ENCODE measurements at places on chromosomes 6 and 20.

DNA sequence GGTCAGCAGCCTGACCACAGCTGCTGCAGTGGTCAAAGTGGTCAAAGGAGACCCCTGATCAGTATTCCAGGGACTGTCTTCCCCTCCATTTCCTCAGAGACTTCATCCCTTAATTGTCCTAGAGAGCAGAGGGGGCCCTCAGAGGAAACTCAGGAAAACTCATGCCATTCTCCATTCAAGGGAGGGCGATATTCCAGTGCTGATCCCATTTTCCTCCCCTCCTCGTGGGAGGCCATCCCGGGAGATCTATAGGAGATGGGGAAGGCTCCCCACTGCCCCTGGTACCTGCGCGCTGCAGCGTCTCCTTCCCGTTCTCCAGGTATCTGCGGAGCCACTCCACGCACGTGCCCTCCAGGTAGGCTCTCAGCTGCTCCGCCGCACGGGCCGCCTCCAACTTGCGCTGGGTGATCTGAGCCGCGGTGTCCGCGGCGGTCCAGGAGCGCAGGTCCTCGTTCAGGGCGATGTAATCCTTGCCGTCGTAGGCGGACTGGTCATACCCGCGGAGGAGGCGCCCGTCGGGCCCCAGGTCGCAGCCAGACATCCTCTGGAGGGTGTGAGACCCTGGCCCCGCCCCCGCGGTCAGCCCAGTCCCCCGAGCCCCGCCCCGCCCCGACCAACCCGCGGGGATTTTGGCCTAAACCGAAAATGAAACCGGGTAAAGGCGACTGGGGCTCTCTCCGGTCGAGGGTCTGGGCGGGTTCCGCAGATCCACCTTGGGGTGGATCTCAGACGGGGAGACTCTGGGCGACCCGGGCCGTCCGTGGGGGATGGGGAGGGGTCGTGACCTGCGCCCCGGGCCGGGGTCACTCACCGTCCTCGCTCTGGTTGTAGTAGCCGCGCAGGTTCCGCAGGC, 878 bp downstream of the HLA-C start:
- peaks cover 53% of the 10 kb centered on the region for H3K4me1 ChIP-seq
- peak; percentile 71 for DNase-seq
- H3K4me3 ChIP-seq: peak overlapping the region; percentile 90
- H3K27me3 ChIP-seq: no peaks in the 10 kb centered on the region
- H3K36me3 ChIP-seq: peaks cover 20% of the 10 kb centered on the region
- H3K27ac ChIP-seq: peak overlapping the region; percentile 99

DNA sequence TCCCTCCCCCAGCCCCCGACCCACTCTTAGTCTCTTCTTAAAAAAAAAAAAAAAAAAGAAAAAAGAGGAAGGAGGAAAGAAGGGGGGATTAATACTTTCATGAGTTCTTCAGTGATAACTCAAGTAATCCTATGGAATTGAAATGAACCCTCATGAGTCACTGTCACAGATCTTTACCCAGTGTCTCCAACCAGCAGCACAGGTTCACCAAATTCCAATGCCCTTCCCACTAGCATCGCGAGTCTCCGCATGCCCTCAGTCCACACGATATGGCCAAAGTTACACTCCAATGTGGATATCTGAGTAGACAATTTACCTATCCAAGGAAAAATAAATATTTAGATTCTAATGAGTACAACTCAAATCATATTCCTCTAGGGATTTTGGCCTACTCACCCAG, 74.5 kb downstream of the MDN1 start:
- no peak overlapping the region for H3K27ac ChIP-seq
- H3K36me3 ChIP-seq: peaks cover 35% of the 10 kb centered on the region
- no peaks in the 10 kb centered on the region for H3K27me3 ChIP-seq
- no peak overlapping the region for H3K4me3 ChIP-seq
- no peaks in the 10 kb centered on the region for H3K4me1 ChIP-seq
- DNase-seq: no peak

- H3K4me3 ChIP-seq: no peak overlapping the region
- peaks cover 98% of the 10 kb centered on the region for H3K4me1 ChIP-seq
- H3K27me3 ChIP-seq: no peaks in the 10 kb centered on the region
- H3K27ac ChIP-seq: no peak overlapping the region
- no peaks in the 10 kb centered on the region for H3K36me3 ChIP-seq
These were observed 201.8 kb downstream of the ARID1B start for GRCh38 chr6:156978948-156979347.

DNA sequence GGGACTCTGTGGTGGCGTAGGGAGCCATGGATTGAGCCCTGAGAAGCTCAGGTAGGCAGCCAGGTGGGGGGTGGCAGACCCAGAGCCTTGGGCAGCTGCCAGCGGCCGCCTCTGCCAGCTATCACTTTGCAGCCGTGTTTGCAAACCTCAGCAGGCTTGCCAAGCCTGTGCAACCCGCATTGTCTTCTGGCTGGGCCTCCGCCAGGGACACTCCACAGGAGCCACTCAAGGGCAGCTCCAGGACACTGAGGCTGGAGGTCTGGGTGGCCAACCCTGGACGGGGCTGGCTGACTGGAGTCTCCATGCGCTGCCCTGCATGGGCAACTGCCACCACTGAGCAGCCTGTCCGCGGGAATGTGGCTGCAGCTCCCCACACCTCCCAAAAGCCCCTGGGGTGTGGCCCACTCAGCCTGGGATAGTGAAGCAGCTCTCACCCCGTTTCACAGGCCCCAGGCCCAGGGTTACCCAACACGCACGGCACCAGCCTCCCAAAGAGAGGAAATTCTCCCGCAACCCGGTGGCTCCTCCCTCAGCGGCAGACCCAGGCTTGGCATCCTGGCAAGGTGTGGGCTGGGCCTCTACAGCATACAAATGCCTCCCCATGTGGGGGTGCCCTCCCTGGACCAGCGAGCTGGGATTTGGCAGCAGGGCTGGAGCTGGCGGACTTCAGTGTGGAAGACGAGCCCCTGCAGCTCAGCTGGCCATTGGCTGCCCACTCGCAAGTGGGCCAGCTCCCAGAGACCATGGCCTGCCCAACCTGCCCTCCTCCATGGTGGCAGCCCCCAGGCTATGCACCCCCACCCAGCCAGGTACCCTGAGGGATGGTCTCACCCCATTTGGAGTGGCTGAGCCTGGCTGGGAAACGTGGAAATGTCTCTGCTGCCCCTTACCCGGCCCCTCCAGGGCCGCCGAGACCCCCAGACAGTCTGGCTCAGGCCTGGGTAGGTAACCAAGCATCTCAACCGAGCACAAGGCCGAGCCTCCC, 2.9 kb downstream of the CHRNA4 start:
- H3K27me3 ChIP-seq: no peaks in the 10 kb centered on the region
- H3K36me3 ChIP-seq: peaks cover 8% of the 10 kb centered on the region

DNA sequence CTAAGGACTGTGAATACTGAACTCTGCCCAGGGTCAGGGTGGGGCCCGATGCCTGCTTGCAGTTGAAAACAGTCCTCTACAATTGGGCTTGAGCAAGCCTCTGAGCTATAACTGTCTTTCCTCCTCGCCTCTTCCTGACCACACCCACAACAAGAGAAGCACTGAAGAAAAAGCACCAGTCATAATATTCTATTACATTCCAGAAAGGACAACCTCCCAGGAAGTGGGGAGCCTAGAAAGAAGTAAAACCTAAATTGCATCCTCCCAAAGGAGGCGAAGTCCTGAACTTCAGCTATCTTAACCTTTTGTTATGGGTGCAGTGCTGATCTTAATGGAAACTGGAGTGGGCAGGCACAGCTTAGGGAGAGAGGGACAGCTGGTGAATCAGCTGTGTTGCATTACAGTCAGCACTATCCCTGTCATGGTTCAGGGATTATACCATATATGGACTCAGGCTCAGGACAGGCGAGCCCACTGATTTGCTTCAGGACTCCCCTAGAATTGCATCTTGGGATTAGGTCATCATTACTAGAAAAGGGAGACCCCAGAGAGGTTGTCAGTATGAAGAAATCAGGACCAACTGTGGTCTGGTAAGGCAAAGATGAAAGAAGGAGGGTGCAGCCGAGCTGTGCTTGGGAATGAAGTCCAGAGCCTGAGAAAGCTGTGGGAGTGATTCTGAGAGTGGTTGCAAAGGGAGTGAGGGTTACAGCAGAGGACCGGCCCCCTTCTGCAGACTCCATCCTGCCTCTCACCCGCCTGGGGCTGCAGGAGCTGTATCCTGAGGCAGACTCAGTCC, 18.3 kb upstream of the TRAM2 start:
- no peaks in the 10 kb centered on the region for H3K36me3 ChIP-seq
- H3K4me3 ChIP-seq: no peak overlapping the region
- no peak for DNase-seq
- no peaks in the 10 kb centered on the region for H3K27me3 ChIP-seq
- H3K27ac ChIP-seq: no peak overlapping the region

Measured in naive B cell (primary cell).